ENCODE measurements at places on chromosomes 6 and 20. TPM values are rescaled to one million over a fixed set of nuclear protein-coding genes. Genes with fewer than 3 reads are reported as not detected.

Gene TMEM200A
- total RNA-seq = 1.9 TPM

Gene CASS4
- total RNA-seq = 2.0 TPM

Gene SEMG1
- 1.1 TPM for total RNA-seq

Gene JPH2
- total RNA-seq = 48.9 TPM

Gene HCK
- 11.7 TPM for total RNA-seq

- no peak for DNase-seq
Observed at GRCh38 chr6:259901-260508, 32.3 kb upstream of the DUSP22 start.

DNA sequence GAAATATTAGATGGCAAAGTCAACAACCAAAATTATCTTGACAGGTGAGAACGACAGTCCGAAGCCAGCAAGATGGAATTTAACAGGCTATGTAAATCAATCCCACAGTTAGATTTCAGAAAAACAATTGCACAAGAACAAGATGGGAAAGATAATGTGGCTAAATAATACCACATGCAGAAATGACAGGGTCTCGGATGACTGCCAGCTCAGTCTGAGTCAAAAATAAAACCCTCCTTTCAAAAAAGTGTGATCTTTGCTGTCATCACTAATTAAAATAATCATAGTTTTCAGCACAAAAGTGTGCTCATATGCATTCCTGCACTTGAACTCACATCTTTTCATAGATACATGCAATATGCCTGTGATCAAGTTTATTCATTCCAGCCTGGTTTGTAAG is 25.9 kb downstream of the FOXQ1 start:
- DNase-seq = no peak

DNA sequence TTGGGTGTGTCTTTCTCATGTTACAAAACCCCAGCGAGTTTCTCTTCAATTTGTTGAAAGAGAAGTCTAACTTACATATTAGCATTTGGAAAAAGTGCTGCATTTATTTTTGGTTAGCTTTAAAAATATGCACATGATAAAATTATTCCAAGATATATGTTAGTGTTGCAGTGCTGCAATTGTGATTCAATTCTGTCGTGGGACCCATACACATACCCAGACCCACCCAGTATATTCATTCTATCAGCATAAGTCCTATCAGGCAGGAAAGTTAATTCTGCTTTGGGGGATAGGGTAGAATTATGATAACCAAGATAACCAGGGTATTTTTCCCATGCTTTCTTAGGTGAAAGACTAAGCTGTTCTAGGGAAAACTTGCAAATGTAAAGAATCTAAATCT is 313.5 kb downstream of the EPHA7 start:
- no peak for DNase-seq

- DNase-seq = no peak
Observed at GRCh38 chr6:111842891-111843290, 30.4 kb downstream of the FYN start.

- DNase-seq = peak; percentile 75
Observed at GRCh38 chr6:69796073-69796641, 653 bp downstream of the LMBRD1 start.

GRCh38 chr6:17149571-17149970 is 47.7 kb downstream of the STMND1 start:
- DNase-seq = no peak

DNA sequence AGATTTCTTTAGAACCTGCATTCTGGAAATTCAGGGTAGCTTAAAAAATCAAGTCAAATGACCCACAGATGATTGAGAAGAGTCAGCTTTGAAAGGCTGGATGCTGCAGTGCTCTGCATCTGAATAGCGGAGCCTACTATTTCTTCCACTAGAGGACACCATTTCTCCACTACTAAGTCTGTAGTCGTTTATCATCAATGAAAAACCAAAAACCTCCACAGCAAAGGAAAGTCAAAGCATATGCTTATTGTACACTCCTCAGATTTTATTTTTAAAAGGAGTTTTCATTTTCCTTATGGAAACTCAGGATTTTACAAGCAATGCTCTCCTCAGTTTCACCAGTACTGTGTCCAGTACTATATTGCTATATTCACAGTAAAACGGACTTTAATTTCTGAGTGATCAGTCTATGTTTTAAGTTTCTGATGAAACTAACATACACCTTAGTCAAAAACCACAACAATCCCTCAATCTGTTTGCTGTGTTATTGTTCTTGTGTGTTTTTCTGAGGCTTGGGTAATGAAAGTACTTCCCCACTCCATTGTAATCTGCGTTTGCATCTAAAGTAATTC is 50.5 kb upstream of the ENPP5 start:
- DNase-seq = no peak

GRCh38 chr20:34269996-34270627 is 28.9 kb downstream of the ASIP start:
- peak; percentile 34 for DNase-seq

- no peak for DNase-seq
Observed at GRCh38 chr6:128883906-128884305, 968 bp downstream of the LAMA2 start.

- DNase-seq = peak; percentile 92
Observed at GRCh38 chr6:150004783-150005717, 20.3 kb downstream of the RAET1L start.
